Renal pelvis (tissue), 12 donors: ENCODE measurements at places on chromosomes 11 and 22.

DNA sequence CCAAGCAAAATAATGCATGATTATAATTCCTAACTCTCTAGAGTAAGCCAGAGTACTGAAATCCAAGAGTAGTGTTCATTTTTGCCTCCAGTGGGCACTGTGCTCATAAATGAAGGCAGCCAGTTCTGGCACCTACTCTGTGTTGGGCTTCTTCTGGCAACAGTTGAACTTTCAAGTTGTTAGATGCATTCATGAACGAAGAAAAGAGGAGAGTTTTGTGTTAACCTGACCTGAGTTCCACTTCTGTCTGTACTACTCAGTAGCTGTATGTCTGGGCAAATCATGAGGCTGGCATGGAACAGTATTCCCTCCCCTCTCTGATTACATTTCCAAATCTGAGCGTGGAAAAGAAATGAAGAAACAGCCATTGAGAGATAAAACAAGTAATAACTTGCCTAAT, 20.3 kb upstream of the TENM4 start:
- no peak for DNase-seq

- no peak for DNase-seq
These were observed 294.5 kb downstream of the BRD1 start for GRCh38 chr22:49532869-49533802.

DNA sequence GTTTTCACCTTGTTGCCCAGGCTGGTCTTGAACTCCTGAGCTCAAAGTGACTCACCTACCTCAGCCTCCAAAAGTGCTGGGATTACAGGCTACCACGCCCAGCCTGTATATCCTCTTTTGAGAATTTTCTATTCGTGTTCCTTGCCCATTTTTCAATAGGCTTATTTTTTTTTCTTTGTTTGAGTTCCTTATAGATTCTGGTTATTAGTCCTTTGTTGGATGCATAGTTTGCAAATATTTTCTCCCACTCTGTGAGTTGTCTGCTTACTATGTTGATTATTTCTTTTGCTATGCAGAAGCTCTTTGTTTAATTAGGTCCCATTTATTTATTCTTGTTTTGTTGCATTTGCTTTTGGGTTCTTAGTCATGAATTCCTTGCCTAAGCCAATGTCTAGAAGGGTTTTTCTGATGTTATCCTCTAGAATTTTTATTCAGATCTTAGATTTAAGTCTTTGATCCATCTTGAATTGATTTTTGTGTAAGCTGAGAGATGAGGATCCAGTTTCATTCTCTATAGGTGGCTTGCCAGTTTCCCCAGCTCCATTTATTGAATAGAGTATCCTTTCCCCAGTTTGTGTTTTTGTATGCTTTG, 17.7 kb upstream of the ZBED5 start:
- no peak for DNase-seq

GRCh38 chr11:64930340-64930739, 5.4 kb downstream of the GPHA2 start:
- DNase-seq = no peak

- DNase-seq = no peak
These were observed 142.8 kb downstream of the ENTHD1 start for GRCh38 chr22:39750759-39751158.

- no peak for DNase-seq
These were observed 373.1 kb downstream of the ETS1 start for GRCh38 chr11:128214263-128214662.
